Stimulated activated CD4-positive, alpha-beta T cell treated with anti-CD3 and anti-CD28 coated beads, TNF-alpha, amount 100 ng/mL, for 24 hours (primary cell): ENCODE measurements at places on chromosomes 2 and 18.

DNA sequence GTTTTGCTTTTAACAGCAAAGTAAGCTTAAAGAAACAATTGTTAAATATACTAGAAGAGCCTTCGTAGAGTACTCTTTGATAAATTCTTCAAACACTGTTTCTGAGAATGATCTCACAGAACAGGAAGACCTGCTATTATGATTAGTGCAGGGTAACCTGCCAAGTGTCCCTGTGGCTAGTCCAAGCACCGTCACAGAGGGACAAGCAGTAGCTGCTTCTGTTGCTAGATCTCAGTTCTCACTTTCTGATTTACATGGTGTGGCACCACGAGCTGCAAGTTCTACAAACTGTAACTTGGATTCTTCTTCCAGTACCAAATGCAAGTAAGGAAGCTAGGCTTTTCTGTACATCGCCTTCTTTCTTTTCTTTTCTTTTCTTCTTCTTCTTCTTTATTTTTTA lies 121.5 kb downstream of the PIEZO2 start:
- no peak for DNase-seq

GRCh38 chr2:27323596-27324285 lies 844 bp upstream of the MPV17 start:
- DNase-seq: no peak

DNA sequence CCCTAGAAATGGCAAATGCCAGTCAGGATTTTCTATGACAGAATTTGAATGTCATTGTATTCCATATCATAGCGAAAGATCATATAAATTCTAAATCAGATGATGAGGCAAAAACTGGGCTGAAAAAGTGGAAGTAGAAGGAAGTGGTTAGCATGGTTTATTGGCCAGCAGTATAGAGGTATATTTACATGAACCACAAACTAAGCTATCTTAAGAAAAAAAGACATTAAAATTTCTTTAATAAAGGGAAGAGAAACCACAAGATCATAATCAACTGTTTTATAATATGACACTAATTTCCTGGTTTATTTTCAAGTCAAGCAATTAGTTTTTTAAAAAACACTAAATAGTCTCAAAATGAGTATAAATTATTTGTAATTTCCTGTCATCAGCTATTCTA lies 123.2 kb upstream of the LRP1B start:
- DNase-seq: no peak

DNA sequence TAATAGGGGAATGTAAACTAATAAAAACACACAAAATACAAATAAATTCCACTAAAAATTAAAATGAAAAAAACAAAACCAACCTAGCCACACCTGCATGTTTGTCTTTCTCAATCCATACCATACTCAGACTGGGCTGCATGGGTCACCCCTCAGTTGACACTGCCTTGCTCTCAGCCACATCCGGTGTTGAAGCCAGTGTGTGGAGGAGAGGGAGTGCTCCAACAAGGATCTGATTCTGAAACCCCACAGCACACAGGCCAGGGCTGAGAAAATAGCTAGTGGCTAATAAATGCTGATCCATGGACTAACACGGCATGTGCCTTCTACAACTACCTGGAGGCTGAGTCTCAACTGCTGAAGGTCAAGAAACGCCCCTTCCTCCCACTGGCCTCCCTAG lies 13.7 kb downstream of the RND3 start:
- no peak for DNase-seq

DNA sequence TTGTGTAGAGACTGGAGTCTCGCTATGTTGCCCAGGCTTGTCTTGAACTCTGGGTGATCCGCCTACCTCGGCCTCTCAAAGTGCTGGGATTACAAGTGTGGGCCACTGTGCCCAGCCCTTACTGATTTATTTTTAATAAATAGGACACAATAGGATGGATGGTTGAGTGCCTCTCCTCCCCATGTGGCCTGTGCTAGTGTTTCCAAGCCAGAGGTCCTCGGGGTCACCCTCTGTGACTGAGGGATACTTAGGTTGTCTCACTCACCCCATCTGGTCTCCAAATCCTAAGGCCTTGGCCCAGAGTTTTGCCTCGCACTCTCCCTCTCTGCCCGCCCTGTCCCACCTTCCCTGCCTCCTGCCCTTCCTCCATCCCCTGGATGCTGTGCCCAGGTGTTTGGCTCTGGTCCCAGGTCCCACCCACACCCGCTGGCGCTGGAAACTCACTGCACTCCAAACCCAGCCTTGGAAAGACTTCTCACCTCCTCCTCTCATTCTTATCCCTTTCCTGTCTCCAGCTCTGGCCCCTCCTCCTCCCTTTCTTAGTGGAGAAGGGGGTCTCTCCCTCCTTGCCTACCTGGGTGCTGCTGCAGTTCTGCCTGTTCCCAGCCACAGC lies 4.7 kb upstream of the ECEL1 start:
- no peak for DNase-seq

- no peak for DNase-seq
These were observed 103.8 kb downstream of the GAREM1 start for GRCh38 chr18:32366586-32367538.

GRCh38 chr2:118049140-118049815 lies 35.4 kb upstream of the CCDC93 start:
- DNase-seq: no peak

GRCh38 chr2:53958443-53958842 lies 12.3 kb downstream of the PSME4 start:
- no peak for DNase-seq

DNA sequence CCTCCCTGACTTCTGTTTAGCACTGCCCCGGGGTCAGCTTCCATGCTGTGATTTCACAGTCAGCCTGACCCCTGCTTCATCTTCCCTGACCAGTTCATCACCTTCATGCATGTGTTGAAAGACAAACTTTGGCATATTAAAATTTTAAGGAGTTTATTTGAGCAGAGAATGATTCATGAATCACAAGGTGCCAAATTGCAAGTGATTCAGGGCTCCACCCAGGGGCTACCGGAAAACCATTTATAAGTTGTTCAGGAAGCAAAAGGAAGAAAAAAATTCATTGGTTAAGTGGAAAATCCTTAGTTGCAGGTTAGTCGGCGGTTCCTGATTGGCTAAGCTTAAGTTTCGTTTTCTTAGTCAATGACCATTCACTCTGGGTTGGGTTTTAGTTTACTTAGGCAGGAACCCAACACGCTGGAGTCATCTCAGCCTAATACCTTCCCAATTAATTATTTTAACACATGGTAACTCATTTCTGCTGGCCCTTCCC lies 10.6 kb downstream of the IL1F10 start:
- no peak for DNase-seq

GRCh38 chr2:240434728-240435456 lies 571 bp upstream of the GPC1 start:
- DNase-seq: peak; percentile 72

DNA sequence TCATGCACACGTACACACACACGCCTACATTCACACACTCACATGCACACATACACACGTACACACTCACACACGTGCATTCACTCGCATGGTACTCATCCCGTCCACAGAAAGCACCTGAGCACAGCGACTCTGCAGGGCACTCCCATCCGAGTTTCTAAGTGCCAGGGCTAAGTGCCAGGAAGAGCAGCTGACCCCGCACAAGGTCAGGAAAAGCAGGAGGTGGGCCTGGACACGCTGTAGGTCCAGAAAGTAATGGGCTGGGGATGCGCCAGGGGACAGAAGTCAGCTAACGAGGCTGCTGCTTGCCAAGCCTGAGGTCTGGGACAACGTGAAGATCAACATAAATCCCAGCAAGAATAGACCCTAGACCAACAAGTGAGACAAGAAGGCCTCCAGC lies 15.8 kb downstream of the ADI1 start:
- no peak for DNase-seq

GRCh38 chr2:11778923-11779757 lies 32.7 kb downstream of the LPIN1 start:
- DNase-seq: peak; percentile 87

- DNase-seq: no peak
These were observed 1.4 kb downstream of the PRKD3 start for GRCh38 chr2:37323176-37323780.

GRCh38 chr18:47883771-47884413 lies 46.6 kb downstream of the SMAD2 start:
- peak; percentile 4 for DNase-seq
